ENCODE measurements at places on chromosomes 1 and 21.
A peak's percentile ranks its signal among the peaks of the same experiment; 100 is the strongest.

DNA sequence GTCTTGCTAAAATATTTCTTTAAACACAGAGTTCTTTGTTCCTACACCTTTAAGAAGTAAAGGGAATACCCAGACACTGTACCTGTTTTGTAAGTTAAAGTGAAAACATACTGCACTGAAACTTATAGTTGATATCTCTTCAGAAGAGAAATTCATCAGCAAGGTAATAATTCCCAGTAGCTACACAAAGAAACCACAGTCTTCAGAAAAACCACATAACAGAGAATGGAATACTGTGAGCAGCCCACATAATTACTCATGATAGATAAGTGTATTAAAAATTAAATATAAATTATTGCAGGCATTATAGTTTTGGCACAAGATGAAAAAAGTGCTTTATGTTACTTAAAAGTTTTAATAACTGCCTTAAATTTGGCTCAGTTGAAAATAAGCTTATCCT, 276.6 kb downstream of the SETD4 start:
- no peak for DNase-seq

DNA sequence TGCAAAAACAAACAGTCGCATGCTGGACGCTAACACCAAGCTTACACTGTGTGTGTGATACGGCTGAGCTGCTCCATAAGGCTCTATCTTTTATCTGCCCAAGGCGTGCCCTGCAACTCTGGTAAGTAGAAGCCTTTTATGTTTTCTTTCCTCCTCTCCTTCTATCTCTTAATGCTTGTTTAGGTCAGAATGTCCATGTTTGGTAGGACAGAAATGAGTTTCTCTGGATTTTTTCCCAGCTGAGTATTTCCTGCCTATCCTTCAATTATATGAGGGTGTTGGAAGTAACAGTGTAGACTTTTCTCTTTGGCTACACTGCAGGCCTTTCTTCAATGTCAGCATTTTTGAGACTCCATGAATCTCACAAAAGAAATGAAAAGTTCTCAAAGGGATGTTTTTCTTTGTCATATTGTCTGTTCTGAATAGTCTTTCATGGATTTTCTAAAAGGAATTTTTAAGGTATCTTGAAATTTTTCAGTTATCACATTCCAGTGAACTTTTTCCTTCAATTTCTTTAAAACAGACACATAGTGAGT, 124.2 kb downstream of the MACF1 start:
- no peak for DNase-seq

GRCh38 chr1:229614701-229615100, 11.2 kb downstream of the TAF5L start:
- no peak for DNase-seq

- no peak for DNase-seq
Observed at GRCh38 chr1:174794861-174795260, 204.9 kb upstream of the CACYBP start.

DNA sequence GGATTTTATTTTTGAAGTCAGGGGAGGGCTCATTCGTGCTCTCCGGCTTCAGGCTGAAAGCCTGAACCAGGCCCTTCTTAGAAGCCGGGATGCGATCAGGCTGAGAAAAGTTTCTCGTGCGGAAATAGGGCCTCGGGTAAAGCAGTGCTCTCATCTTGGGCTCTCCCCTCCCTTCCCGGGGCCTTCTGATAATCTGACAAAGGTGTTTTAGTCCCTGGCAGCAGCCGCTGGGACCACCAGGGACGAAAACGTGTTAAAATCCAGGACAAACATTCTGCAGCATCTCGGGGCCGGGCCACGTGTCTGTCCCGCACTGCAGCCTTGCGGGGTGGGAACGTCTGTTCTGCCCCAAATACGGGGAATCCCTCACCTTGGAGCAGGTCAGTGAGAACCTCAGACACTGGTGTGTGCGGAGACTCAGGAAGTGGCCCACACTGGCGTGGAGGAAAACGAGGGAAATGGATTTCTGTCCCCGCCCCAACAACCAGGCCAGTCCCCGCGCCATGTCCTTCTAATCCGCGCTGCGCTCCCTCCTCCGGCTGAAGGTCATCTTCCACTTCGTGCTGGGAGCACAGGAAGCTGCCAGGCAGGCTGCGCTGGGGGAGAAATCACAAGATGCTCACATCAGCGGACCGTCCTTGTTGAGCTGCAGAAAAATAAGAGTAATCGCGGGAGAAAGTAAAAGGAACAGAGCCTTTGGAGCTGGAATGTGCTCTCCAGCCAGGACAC, 16.6 kb upstream of the AJAP1 start:
- no peak for DNase-seq

DNA sequence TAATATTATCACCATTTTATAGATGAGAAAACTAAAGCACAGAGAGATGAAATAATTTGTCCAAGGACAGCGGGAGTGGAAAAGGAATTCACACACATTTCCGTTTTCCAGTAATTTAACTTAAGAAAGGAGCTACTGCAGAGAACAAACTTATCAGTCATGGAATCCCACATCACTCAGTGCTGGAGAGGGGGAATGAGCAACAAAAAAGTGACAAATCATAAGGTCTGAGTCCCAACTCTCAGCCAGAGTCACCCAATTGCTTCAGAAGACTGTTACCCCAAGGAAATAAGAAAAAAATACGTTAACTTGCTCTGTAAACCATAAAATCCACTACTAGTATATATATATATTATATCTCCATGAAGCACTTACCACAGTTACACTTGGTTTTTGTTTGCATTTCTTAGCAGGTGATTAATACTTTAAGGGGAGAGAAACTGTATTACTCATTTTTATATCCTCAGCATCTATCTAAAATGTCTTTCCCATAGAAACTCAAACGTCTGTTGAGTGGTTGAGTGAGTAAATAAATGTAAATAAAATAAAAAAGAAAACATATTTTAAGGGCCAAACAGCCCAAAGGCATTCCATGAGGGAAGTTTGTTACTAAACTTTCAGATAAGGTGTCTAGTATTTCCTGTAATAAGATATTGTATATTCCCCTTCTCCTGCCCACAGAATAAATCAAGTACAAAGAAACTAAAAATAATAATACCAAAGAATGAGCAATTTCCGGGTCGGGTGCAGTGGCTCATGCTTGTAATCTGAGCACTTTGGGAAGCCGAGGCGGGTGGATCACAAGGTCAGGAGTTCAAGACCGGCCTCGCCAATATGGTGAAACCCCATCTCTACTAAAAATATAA, 76.8 kb downstream of the SLC45A1 start:
- DNase-seq = no peak

DNA sequence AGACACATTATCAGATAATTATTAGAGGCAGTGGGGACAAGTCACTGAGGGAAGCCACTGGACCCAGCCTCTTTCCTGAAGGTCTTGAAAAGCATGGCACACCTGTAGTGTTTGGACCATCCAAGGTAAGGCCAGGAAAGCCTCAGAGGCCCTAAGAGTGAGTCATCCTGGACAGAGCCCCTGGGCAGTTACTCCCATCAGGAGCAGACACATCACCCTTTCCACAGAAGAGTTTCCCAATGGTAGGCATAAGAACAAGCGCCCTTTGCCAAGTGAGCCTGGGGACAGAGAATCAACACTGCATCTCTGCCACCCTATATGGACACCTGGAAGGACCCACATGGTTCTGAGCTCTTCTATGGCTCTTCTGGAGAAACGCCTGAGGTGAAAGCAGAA, 136.0 kb downstream of the PLXNA2 start:
- DNase-seq = no peak

- DNase-seq = no peak
Observed at GRCh38 chr1:27136236-27136551, 18.7 kb downstream of the SLC9A1 start.

- DNase-seq = no peak
Observed at GRCh38 chr21:34944015-34944755, 104.9 kb downstream of the RUNX1 start.

- DNase-seq = no peak
Observed at GRCh38 chr1:114379987-114380386, 131.0 kb downstream of the TRIM33 start.

GRCh38 chr1:225114354-225114990, 185.0 kb downstream of the DNAH14 start:
- DNase-seq = no peak

- DNase-seq = no peak
Observed at GRCh38 chr1:231279683-231280082, 38.7 kb downstream of the GNPAT start.

GRCh38 chr1:3987669-3988235, 87.7 kb upstream of the C1orf174 start:
- DNase-seq = peak; percentile 70

GRCh38 chr1:30763651-30764248, 6.2 kb upstream of the LAPTM5 start:
- no peak for DNase-seq

GRCh38 chr1:35807614-35808449, at the start of gene AGO4:
Gene AGO4, plus strand, starts transcription at chr1:35808016. Its CDS starts 401 bp downstream, at chr1:35808417.
- peak; percentile 26 for DNase-seq

GRCh38 chr1:192399161-192399560, 82.4 kb downstream of the RGS21 start:
- no peak for DNase-seq

DNA sequence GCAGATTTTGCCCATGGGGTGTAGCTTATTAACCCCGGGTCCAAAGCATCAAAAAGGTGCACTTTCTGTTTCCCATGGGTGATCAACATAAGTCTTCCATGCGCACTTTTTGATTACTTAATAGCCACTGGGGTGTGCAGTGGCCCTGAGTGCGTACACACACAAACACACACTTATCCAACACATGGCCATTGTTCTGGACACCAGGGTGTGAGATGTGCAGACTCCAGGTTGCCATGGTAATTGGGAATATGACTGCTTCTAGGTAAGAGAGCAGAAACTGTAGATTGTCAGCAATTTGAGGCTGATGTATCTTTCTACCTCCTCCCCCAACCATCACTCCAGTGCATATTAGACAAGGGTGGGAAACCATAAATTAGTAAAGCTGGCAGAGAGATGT, 68.8 kb downstream of the MAB21L3 start:
- DNase-seq = no peak

DNA sequence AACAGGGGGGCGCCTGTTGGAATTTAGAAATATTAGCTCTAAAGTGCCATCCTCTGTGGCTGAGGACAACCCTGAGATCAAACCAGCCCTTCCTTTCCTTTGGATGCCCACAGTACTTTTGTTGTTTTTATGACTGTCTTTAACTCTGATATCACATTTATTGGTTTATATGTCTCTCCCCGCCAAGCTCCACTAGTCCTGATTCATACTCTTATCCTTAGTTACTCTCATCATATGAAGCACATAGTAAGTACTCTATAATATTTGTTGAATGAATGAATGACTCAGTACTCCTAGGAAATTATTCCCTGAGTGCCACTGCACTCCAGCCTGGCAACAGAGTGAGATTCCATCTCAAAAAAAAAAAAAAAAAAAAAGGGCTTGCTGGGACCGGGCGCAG, 22.6 kb upstream of the NRDC start:
- DNase-seq = no peak

GRCh38 chr1:110083061-110083865, 12.8 kb upstream of the ALX3 start:
- no peak for DNase-seq

DNA sequence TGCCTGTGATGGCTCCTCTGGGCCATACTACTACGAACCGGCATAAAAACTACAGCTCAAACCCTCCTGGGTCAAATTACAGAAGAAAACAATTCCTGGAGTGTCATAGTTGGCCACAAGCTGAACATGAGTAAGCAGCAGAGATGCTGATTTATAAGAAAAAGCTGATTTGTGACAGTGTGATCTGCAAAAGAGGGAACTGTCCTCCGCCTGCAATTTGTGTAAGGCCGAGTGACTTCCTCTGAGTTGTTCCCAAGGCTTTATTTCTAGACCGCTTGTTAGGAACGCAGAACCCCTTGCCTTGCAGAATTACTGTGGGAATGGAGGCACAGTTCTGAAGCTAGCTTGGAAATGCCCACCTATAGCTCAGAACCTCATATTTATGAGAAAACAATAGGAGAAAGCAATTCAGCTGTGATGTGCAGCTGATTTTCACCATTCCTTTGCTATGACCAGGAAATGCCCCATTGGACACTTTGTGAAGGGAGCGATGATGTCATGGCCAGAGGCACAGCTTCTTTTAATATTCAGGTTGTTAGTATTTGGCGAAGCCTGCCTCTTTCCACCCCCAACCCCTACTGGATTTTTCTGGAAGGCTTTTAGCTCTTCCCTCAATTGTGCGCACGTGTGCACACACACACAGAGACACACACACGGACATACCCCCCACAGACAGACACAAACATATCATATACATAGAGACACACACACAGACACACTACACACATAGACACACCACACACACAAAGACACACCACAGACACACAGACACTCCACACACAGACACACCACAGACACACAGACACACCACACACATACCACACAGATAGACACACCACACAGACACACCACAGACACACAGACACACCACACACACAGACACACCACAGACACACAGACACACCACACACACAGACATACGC, 47.6 kb downstream of the IER5 start:
- DNase-seq = no peak

GRCh38 chr1:66156144-66156543, 363.4 kb downstream of the PDE4B start:
- DNase-seq = no peak

- no peak for DNase-seq
Observed at GRCh38 chr1:194076646-194077045, 890.2 kb upstream of the B3GALT2 start.

- DNase-seq = no peak
Observed at GRCh38 chr1:59146056-59146455, 150.8 kb upstream of the FGGY start.

- peak; percentile 66 for DNase-seq
Observed at GRCh38 chr1:28915031-28915895, 894 bp downstream of the EPB41 start.

DNA sequence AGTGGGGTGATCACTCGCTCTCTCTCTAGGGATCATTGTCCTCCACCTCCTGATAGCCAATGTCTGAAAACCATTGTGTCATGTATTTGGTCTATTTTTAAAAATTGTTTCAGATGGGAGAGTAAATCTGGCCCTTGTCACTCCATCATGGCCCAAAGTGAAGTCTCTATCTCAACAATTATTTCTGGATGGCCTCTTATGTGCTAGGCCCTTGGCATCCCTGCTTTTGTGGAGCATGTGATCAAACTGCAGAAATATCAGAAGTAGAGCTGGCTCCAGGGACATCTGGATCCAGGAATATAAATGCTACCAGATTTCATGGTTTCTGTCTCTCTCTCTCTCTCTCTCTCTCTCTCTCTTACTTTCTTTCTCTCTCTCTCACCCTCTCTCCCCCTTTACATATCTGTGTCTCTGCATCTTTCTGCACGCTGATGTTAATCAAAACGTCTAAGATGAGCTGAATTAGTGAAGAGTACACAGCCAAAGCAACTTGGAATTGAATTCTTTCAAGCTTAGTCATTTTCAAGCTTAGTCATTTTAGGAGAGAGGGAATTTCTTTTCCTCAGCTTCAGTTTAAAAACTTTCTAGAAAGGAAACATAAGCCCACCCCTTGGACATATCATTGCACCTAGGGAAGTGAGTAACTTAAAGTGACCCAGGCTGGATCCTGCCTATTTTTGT, 47.4 kb upstream of the DOCK7 start:
- DNase-seq = no peak
